Astrocyte (in vitro differentiated cells and primary cell): ENCODE measurements at places on chromosomes 3 and 15.

GRCh38 chr3:66989860-66990696 is 8.0 kb upstream of the KBTBD8 start:
- DNase-seq: no peak

GRCh38 chr3:150635526-150635925 is 32.4 kb downstream of the SELENOT start:
- no peak for DNase-seq

- DNase-seq: no peak
Observed at GRCh38 chr15:20295238-20295811, 246.3 kb downstream of the GOLGA6L6 start.

DNA sequence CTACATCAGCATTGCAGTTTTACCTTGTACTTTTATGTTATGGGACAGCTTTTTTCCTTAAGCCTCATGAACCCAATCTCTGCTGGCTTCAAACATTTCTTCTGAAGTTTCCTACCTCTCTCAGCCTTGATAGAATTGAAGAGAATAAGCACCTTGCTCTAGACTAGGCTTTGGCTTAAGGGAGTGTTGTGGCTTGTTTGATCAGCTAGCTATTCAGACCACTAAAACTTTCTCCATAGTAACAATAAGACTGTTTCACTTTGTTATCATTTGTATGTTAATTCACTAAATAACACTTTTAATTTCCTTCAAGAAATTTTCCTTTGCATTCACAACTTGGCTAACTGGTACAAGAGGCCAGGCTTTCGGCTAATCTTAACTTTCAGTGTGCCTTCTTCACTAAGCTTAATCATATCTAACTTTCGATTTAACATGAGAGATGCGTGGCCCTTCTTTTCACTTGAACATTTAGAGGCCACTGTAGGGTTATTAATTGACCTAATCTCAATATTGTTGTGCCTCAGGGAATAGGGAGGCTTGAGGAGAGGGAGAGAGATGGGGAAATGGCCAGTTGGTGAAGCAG is 8.1 kb upstream of the TIGIT start:
- no peak for DNase-seq

DNA sequence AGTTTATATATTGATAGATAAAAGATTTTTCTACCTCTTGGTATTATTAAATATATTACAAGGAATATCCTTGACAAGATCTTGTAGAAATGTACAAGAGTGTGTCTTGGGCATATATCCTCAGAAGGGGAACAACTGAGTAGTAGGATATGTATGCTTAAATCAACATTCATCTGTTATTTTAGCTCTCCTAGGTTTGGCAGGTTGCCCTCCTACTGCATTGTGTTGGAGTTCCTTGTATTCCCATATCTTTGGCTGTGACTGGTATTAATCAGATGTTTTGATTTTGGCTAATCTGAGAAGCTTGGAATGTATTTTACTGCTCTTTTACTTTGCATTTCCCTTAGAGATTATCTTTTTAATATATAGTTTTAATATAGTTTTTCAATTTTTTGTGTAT is 4.6 kb downstream of the MYRIP start:
- peak; percentile 49 for DNase-seq

DNA sequence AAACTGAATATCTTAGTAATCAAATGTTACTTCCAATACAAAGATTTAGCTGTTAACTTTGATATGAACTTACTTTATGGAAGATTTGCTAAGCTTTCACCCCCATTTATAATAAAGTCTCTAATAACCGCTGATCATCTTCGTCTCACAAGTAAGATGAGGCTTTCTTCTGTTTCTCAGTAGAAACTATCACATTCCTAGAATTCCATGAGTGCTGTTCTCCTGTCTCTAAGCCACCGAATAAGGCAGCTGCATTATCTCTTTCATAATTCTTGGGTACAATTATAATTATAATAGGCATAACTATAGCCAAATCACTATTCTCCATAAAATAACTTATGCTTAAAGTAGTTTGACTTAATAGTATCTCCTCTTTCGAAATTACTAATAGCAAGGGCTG is 18.3 kb upstream of the SETMAR start:
- DNase-seq: no peak

DNA sequence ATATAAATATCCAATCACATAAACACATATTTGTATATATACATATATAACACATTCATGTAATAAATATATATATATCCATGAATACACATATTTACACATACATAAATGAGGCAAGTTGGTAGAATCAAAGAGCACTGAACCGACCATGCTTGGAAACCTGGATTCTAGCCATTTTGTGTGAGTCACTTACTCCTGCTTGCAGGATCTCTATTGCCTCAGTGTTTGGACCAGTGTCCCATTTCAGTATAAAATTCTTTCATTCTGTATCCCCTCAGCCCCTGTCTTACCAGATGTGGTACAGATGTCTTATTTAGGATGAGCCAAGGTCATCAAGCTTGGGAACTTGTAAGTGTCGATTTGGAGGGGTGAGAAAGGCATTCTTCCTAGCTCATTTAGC is 391.4 kb upstream of the FRG2C start:
- DNase-seq: peak; percentile 66

DNA sequence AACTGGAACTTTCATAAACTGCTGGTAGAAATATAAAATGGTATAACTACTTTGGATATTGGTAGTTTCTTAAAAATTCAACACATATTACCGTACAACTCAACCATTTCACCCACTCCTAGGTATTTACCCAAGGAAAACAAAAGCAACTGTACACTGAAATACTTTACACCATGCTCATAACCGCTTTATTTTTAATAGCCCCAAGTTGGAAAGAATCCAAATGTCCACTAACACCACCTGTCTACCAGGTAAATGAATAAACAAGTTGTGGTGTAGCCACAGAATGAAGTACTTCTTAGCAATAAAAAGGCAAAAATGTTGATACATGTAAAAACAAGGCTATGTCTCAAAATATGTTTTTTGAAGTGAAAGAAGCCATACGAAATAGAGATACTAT is 215.9 kb upstream of the PEX5L start:
- DNase-seq: no peak
